ENCODE measurements at places on chromosomes 4 and X.

- DNase-seq, result no peak
Observed at GRCh38 chrX:48487362-48487798, 11.4 kb downstream of the FTSJ1 start.

GRCh38 chrX:49060914-49061313 is 2.1 kb downstream of the CCDC120 start:
- no peak for DNase-seq

- DNase-seq, result no peak
Observed at GRCh38 chr4:152243206-152243605, 292.7 kb downstream of the FBXW7 start.

GRCh38 chrX:14194711-14195110 is 165.0 kb upstream of the GEMIN8 start:
- DNase-seq, result no peak

DNA sequence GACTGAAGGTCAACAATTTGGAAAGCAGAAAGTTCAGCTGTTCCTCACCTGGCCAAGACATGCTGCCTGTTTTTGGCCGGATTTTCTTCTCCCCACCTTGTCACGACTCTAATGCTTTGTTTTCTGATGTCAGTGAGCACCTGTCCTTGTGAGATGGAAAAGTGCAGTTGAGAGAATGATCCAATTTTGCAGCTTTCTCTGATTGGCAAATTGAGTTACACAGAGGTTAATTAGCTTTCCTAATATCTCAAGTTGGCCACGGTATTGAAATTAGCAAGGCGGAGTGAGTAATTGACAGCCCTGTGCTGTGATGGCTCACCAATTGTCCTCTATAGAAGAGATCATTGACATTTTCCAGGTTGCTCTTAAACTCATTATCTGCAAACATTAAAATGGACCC is 126.8 kb upstream of the VCX3A start:
- DNase-seq, result no peak

DNA sequence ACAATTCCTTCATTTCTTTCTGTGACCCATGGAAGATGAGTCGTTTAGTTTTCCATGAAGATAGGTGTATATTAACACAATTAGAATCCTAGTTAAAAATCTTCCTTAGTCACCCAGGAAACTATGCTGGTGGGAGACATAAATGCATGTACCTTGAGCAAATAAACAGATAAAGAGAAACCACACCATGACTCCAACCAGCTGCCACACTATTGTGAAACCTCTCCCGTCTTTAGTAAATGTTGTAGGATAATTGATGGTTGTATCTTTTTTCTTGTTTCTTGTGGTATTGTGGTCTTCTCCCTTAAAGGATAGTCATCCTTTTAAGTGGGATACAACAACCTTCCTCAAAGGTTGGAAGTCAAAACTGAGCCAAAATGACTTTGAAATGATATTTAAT is 103.8 kb upstream of the LEF1 start:
- DNase-seq, result no peak

DNA sequence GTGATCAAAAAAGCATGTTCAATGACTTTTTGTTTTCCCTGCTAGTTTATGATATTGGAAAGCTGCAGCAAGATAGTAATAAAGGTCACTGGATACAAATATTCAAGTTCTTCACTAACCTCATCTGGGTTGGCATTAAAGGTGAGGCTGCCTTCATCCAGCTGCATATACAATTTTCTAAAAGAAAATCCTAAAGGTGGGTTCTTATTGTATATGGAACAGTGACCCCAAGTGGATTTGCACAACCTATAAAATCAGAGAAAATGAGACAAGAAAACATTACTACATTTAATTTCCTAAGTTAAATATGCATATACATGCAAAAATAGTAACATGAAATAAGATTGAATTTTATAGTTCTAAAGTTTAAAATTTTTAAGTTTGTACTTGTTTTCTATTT is 23.9 kb downstream of the FBXO8 start:
- DNase-seq, result no peak

- DNase-seq, result no peak
Observed at GRCh38 chrX:7261672-7262332, 113.8 kb upstream of the PUDP start.

- DNase-seq, result no peak
Observed at GRCh38 chr4:3312362-3312761, 19.5 kb downstream of the RGS12 start.

DNA sequence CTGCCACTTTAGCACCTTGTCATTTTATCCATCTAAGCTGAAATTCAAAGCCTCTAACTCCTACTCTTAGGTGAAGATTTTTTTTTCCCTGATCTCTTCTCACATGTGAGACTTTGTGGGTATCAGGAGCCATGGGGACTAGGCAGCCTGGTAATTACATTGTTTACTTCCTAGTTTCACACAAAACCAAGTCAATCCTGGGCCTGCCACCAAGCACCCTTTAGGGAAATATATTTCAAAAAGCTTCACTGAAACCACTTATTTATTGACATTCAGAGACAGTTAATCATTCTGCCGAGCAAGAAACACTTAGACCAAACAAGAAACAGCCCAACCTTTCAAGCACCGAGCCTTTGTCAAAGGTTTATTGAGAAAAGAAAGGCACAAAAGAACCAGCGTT is 200.0 kb downstream of the RELL1 start:
- DNase-seq, result no peak

GRCh38 chrX:105475801-105476200 is 255.3 kb upstream of the TEX13A start:
- DNase-seq, result no peak

DNA sequence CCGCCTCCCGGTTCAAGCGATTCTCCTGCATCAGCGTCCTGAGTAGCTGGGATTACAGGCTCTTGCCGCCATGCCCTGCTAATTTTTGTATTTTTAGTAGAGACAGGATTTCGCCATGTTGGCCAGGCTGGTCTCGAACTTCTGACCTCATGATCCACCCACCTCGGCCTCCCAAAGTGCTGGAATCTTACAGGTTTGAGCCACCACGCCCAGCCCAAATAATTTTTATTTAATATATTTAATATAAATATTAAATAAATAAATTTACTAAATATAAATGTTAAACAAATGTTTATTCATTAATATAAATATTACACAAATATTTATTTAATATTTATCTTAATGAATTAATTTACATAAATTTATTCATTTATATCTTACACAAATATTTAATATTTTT is 120.2 kb downstream of the SHOX start:
- no peak for DNase-seq

DNA sequence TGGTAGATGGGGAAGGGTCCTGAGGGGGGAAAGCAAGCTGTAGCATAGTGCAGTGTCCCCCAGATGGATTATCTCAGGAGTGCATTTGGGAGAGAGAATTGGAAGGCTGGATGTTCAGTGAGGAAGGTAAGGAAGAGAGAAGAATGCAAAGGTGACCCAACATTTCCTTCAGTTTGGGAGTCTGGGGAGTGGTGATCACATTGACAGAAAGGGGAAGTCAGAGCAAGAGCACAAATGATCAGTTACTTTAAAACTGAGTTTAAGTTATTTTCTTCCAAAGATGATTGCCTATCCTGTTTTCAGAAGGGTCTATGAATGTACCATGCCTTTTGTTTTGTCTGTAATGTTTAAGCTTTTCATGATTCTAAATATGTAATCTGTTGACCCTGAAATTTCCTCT is 47.6 kb downstream of the ARHGAP10 start:
- no peak for DNase-seq

- no peak for DNase-seq
Observed at GRCh38 chrX:9204560-9204959, 170.6 kb upstream of the FAM9B start.

DNA sequence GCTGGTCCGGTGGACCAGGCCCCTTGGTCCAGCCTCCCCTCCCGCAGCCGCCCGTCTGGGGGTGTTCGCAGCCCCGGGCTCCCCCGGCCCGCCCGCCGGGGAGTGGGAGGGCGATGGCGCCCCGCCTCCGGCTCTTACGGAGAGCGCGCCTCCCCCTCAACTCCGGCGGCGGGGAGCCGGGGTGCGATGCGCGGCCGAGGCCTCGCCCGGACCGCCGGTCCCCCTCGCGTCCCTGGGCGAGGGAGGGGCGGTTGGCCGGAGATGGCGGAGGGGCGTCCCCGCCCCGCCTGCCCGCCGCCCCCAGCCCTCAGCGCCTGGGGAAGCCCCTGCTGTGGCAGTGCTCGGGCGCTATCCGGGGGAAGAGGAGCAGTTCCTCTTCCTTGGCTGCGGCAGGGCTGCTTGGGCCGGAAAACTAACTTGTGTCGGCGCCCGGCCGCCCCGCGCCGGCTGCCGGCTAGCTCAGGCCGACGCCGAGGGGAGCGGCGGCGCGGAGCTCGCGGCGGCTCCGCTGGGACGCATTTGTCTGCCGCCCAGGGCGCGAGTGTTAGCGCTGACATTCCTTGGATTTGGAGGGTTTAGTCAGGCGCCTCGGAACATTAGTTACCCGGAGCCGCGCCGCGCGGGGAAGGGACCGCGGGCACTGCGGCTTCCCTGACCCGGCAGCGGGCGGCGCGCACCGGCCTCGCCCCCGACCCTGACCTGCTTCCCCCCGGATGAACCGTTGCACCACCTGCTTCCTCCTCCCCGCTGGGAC is 994 bp downstream of the GALNT7 start:
- peak; percentile 62 for DNase-seq

GRCh38 chrX:124829930-124830329 is 483.6 kb downstream of the SH2D1A start:
- no peak for DNase-seq

DNA sequence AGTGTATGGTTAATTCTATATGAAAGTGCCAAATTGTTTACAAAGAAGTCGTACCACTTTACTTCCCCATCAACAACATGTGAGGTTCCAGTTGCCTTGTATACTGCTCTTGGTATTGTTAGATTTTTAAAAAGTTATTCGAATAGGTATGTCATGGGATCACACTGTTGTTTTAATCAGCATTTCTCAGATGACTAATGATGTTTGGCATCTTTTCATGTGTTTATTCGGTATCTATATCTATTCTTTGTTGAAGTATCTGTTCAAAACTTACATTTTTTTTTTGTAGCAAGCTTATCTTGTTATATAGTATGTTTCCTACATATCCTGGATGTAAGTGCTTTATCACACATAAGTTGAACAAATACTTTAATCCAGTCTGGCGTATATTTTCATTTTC is 99.4 kb upstream of the MAB21L2 start:
- DNase-seq, result no peak

DNA sequence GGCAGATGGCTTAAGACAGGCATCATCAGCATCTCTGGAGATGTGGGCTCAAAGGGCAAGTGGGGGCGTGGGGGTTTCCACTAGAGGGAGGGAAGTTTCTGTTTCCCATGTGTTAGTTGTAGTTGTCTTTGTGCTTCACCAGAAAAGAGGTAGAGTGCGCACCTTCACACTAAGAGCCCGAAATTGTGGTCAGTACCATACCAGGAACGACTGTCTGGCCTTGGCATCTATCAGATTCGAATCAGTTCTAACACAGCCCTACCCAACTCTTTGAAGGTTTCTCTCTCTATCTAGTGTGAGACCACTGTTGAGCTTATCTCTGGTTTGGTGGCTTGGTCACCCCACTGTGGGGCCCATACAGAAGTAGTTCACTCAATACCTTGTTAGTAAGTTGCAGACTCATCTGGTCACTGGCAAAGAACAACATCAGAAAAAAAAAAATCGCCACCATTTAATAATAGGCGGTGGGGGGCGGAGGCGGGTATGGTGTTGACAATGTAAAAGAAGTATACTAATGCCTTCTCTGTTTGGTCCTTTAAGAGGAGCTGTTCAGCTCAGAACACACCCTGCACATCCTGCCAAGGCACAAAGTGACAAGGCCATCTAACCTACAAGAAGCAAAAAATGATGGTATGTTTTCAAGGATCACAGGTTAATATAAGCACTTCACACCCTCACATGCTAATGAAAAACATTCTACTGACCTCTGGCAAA is 71.1 kb downstream of the NYX start:
- DNase-seq, result no peak

GRCh38 chr4:186190581-186191199 is 677 bp upstream of the CYP4V2 start:
- peak; percentile 52 for DNase-seq

GRCh38 chrX:139194571-139195280 is 335.8 kb upstream of the F9 start:
- no peak for DNase-seq

GRCh38 chr4:19259920-19260319 is 991.8 kb upstream of the SLIT2 start:
- DNase-seq, result no peak
